CD4-positive, alpha-beta T cell treated with Interleukin-6 at 100 ng/mL for 8 hours (primary cell): ENCODE measurements at places on chromosomes 16 and 17.
A peak's percentile ranks its signal among the peaks of the same experiment; 100 is the strongest.

DNA sequence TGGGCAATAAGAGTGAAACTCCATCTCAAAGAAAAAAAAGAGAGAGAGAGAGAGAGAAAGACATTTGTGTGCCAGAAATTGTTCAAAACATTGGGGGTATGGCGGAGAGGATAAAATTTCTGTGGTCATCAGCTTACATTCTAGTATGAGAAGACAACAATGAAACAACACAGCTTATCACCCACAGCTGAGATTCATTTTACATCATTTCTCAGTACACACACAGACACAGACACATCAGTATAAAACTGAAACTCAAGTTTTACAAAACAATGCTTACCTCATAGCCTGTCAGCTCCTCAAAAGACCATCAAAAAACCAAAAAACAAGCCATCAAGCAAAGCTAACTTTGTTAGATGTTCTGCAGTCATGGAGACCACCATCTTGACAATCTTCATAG lies 31.4 kb upstream of the CNEP1R1 start:
- no peak for DNase-seq

GRCh38 chr17:76701471-76701967 lies 9.2 kb downstream of the MXRA7 start:
- no peak for DNase-seq

- no peak for DNase-seq
These were observed 34.3 kb upstream of the SLC12A3 start for GRCh38 chr16:56830669-56831068.

GRCh38 chr16:55376567-55377167 lies 52.7 kb downstream of the IRX6 start:
- no peak for DNase-seq

DNA sequence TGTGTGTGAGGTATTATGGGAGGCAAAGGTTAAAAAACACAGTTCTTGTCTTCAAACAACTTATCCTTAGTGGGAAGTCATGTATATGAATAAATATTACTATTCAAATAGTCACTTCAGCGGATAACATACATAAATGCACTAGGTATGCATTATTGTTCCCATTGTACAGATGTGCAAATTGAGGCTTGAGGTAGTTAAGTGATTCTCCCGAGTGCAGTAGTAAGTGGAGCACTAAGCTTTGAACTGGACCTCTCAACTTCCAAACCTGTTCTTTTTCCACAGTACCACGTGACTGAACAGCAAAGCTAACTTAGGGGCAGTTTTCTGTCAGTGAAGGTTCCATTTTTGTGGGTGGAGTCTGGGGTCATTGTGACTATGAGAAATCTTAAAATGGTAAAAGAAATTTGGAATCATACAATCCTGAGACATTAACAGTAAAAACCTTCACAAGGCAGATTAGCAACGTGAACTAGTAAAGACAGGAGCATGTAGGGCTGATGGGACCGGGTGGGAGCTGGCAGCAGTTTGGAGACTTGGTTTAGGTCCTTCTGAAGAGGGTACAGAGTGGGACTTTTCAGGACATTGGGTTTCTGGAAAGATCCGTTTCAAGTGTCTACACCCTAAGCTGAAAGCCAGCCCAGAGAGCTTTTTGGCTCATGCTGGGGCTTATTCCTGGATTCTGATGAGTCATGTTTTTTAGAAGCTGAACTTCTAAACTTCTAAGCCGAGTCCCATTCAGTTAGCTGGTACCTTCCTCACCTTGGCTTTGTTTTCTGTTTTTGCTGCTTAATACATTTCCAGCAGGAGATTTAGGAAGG lies 204.9 kb downstream of the PRKCA start:
- no peak for DNase-seq

GRCh38 chr16:31695667-31696066 lies 168.0 kb downstream of the AHSP start:
- peak; percentile 76 for DNase-seq

GRCh38 chr17:67639979-67640378 lies 77.8 kb upstream of the NOL11 start:
- no peak for DNase-seq

GRCh38 chr16:82832821-82833220 lies 206.1 kb downstream of the CDH13 start:
- no peak for DNase-seq

DNA sequence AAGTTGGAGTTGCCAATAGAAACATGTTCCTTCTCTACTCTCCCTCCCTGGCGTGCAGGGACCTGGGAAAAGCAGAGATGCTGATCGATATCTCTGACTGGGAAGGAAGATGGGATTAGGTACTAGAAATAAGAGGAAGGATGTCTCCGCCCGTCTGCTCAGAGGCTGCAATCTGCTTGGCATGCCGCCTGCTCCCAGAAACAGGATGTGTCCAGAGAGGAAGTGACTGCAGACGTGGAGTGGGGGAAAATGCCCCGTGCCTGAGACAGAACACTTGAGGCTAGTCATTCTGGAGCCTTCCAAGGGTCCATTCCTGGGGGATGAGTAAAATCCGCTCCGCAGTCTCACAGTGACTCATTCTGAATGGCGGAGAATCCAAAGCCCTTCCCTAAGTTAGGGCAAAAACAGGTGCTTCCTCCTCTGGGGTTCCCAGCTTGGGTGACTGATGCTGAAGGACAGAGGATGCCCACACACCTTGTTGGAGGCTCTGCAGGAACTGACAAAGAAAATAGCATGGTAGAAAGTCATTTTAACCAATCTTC lies 45.0 kb upstream of the SMURF2 start:
- no peak for DNase-seq

- no peak for DNase-seq
These were observed 7.3 kb downstream of the BRIP1 start for GRCh38 chr17:61856035-61856434.

DNA sequence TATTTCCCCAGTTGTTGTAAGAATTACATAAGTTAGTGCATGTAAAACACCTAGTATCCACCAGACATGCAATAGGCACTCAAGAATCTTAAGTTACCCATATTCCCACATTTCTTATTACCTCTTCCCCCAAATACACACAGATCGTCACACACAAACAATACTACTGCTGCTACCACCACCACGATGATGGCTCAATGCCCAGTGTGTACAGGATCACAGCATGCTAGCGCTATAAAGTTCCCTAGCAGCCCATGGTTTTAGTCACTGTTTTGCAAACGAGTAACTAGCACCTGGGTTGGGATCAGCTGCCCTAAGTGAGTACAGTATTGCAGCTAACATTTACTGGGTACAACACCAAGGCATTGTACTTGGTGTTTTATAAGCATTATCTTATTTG lies 411.7 kb downstream of the UTP18 start:
- DNase-seq, result no peak

DNA sequence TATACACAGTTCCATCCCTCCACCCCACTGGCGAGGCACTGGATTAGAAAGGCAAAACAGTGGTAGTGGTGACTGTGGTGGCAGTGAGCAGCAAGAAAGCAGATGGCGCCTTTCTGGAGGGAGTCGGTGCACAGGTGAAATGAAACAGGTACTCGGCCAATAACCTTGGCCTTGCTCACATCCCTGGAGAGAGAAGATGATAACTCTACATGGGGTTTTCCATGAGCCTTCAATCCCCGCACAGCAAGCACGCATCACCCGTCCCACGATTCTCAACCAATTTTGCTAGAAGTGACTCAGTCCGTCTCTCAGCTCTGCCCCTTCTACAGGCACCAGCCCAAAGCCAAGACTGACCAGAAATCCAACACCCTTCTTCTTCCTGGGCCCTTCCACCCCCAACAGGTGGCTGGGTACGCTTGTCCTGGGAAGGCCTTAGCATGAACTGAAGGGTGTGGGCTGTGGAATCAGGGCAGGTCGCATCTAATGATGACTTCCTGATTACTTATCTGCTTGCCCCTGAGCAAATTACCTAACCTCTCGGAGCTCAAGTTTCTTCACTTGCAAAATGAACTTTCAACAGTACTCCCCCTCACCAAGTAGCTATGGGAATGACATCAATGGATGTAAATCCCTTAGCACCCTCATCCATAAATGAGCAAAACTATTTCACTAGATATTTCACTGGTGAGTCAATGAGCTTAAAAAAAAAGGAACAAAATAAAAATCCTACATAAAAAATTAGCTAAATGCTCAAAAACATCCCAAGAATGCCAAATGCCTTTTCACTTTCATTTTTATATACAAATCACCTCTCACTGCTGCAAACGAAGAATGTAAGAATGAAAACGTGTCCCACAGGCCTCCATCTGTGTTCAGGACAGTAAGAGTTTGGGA lies 18.0 kb downstream of the XPO6 start:
- peak; percentile 13 for DNase-seq

- DNase-seq, result peak; percentile 9
These were observed 662 bp downstream of the WIPF2 start for GRCh38 chr17:40219594-40220338.

DNA sequence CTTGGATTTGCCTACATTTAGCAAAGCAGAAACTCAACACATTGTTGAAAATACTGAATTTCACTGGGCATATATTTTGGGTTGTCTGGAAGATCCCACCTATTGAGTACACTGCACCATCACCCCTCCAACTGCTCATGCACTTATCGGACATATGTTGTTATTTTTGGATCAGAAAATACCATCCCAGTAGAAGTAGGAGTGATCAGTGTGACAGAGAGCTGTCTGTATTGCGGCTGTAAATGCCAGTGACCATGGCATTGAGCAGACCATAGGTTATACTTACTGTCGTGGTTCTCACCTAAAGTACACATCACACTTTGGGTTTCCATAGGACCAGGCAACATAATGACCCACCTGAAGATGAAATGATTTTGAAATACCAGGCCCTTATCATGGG lies 264.7 kb downstream of the CDH13 start:
- no peak for DNase-seq

DNA sequence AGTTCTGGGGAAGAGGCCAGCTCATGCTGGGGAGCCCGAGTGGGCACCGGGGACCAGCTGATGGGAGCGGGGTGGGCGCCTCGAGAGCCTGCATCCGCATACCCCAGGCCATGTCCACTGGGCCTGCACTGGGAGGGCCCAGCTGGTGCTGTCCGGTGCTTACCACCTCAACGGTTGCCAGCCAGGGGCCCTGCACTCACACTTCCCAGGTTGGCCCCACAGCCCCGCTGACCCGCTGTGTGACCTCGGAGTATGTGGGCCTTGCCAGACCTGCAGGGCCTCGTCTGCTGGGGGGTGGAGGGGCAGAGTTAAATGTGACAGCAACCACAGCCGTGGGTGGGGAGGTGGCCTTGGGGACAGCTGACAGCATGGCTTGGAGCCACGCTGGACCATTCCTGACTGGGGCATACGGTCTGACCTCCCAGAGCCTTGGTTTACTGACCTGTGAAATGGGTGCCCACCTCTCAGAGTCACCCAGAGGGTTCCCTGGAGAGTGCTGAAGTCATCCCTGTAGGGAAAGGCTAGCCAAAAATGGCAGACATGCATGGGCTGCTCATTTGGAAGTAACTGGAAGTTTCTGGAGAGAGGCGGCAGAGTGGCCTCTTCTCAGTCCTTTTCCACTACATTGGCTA lies 5.4 kb upstream of the GAA start:
- DNase-seq, result no peak

DNA sequence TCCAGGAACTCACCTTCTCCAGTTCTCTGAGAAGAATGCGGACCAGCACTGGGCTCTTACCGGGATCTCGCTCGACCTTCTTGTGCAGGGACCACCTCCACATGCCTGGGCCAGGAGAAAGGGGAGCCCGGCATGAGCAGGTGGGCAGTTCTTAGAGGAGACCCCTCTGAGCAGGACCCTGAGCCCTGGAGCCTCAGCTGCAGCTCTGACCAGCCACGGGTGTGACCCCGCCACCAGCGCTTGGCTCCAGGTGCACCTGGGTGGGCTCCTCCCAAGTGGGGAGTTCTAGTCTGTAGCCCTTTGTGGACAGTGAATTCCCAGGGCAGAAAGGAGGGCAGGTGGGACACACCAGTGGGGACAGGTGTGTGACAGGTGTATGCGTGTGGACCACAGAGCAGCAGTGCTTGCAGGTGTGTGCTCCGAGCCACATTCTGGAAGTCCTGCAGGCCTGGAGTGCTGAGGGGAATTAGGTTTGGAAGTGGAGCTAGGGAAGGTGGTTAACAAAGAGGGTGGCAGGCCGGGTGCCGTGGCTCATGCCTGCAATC lies 28.9 kb downstream of the PIK3R6 start:
- no peak for DNase-seq

GRCh38 chr16:80330803-80331202 lies 210.0 kb upstream of the DYNLRB2 start:
- no peak for DNase-seq

GRCh38 chr17:45640141-45640850 lies 143.8 kb upstream of the CRHR1 start:
- DNase-seq, result peak; percentile 65

DNA sequence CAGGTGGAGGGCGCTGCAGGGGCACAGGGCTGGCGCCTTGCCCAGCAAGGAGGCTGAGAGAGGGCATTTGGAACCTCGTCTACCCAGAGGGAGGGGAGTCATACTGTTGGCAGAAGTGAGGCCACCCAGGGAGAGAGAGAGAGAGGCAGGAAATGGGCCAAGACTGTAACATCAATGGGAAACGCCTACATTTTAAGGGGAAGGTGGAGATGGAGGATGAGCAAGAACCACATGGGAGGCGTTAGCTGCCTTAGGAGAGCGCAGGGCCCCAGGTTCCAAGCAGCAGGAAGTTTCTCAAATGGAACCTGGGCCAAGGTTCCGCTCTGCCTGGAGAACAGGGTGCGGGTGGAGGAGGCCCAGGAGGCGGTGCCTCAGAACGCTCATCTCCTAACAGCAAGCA lies 2.7 kb upstream of the WFDC1 start:
- DNase-seq, result no peak

DNA sequence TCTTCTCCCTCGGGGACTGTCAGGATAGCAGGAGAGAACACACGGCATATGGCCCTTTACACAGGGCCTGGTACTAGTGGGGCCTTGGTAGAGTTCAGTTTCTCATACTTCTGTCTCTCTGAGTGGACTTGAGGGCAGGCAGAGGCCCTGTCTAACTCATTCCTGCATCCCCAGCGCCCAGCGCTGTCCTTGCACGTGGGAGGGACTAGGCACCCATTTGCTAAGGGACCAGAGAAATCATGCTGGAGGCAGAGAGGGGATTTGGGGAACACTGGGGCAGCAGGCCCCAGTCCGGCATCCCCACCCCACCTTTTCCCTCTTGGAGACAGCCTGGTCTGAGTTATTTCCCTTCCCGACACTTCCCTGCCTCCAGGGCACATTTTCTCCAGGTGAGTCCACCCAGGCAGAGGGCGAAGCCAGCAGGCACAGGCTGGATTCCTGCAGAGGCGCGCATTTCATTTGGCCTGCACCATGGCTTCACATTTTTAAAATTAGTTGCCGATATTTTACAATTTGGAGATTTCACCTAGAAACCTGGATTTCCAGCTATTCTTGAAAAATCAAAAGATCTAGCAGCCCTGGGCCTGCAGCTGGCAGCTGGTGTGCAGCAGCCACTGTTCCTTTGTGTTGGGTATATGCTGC lies 9.7 kb upstream of the NKD1 start:
- DNase-seq, result no peak
